ENCODE measurements at places on chromosomes 7 and 10.

- no peak for DNase-seq
Measured at GRCh38 chr10:94583124-94583523, 37.5 kb downstream of the HELLS start.

- no peak for DNase-seq
Measured at GRCh38 chr7:35695473-35695850, 527 bp upstream of the HERPUD2 start.

- DNase-seq: no peak
Measured at GRCh38 chr10:69080226-69080625, 7.7 kb upstream of the SRGN start.

DNA sequence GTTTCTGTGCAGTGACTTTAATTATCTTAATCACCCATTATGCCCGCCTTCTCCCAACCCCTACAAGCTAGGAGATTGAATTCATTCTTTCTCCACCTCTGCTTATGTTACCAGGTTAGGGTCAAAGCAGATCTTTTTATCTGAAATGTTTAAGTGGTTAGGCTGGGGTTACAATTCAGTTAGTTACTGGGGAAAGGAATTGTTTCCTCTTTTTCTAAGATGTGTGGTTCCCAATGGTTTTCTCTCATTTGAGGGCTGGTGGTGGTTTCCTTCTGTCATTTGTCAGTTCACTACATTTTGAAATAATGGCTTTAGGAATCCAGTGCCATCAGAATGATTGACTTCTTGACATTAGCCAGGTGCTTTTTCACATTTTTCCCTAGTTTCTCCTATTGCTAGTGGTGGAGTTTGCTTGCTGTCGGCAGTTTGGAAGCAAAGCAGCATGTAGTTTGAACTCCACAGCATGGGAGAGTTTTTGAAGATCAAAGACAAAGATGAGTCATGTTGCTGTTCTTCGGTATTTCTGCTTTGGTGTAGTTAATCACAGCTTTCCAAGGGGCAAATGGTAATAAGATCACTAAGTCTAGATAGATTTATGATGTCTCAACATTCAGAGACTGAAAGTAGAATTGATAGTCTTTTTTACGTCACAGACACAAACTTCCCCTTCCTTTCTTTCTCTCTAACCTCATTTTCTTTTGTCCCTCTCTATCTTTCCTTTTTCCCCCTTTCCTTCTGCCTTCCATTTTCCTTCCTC, 168.2 kb downstream of the SND1 start:
- DNase-seq: no peak
